ENCODE measurements at places on chromosomes 2 and 18.

GRCh38 chr18:45749918-45750689 lies 26.1 kb downstream of the SLC14A1 start:
- DNase-seq = no peak

DNA sequence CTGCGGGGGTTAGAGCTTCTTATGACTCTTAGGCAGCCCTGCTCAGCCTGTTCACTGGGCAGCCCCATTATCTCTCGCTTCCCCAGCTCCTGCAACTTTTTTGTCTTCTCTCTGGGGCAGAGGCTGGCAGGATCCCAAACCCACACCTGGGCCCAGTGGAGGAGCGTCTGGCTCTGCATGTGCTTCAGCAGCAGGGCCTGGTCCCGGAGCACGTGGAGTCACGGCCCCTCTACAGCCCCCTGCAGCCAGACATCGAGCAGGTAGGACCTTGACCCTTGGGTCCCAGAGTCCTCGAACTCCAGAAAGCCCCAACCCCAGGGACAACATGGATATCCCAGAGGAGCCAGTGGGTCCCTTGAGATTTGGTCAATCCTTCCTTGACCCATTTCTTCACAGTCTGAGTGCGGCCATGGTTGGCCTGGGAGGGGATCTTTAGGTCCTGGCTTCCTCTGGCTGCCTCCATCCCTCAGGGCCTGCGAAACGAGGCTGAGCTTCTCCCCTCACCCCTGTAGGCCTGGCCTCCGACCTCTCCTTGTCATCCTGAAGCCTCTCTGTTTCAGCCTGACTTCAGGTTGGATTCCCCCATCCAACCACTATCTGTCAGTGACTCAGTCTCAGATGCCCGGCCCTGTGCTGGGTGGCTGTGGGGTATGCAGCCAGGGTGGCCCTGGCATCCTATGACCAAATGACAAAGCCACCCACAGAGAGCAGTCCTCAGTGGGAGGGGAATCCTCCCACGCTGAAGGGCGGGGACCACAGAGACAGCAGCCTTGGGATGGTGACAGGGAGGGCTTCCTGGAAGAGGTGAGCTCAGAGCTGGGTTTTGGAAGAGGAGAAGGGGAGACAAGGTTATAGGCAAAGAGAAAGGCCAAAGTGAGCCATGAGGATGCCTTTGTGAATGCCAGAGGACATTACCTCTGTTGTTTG lies 214.2 kb downstream of the DYSF start:
- no peak for DNase-seq

GRCh38 chr2:238810321-238810720 lies 37.6 kb upstream of the TWIST2 start:
- no peak for DNase-seq

- no peak for DNase-seq
Observed at GRCh38 chr18:61333746-61334490, 688 bp downstream of the CDH20 start.

GRCh38 chr18:48295586-48296311 lies 113.4 kb downstream of the ZBTB7C start:
- no peak for DNase-seq

DNA sequence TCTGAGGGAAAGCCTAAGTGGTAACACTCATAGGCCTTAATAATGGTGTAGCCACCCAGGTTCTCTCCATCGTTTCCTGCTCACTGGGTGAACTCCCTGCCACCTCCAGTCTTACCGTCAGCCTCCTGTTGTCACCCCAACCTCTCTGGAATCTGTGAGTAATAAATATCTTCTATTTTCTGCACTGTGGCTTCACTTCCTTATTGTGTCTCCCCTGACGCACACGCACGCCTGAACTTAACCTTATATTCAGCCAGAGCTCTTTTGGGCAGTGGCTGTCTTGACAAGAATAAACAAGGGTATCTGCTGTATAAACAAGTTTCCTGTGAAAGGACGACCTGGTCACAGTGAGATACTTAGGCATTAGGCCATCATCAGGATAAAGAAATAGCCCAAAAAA lies 467.2 kb downstream of the SPAG16 start:
- DNase-seq = no peak

- peak; percentile 48 for DNase-seq
Observed at GRCh38 chr2:68031542-68032160, 31.2 kb downstream of the C1D start.

DNA sequence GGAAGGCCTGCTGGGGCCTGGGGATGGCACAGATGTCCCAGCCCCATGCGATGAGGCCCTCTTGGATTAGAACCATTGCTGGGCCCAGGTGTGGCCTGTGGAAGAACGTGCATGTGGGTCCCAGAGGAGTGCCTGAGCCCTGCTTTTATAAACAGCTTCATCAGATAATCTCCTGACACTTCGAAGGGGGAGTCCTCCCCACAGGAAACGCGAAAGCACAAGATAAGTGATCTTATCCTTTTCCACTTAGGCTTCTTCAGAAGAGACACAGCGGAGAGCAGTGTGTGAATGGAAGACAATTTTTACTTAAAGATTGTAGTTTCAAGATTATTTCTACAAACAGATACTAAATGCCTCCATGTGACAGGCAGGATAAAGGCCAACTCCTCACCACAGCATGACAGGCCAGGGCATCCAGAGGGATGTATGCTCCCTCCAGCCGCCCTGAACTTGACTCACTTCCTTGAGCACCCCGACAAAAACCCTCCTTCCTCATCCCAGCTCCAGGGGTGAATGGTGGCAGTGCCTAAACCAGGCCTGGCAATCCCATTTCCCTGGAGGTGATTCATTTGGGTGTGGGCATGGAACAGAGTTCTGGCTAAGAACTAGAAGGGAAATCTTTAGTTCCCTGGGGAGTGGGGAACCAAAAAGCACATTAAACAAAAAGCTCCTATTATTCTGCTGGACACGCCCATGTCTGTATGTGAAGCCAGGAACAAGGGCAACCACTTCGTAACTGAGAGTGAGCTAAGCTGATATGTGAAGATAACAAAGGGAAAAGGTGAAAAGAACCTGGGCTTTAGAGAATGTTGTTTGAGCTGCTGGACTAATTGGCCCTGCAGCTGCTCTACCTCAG lies 56.2 kb upstream of the TMEM163 start:
- DNase-seq = no peak

- DNase-seq = no peak
Observed at GRCh38 chr18:21949326-21950015, 208.9 kb downstream of the MIB1 start.

DNA sequence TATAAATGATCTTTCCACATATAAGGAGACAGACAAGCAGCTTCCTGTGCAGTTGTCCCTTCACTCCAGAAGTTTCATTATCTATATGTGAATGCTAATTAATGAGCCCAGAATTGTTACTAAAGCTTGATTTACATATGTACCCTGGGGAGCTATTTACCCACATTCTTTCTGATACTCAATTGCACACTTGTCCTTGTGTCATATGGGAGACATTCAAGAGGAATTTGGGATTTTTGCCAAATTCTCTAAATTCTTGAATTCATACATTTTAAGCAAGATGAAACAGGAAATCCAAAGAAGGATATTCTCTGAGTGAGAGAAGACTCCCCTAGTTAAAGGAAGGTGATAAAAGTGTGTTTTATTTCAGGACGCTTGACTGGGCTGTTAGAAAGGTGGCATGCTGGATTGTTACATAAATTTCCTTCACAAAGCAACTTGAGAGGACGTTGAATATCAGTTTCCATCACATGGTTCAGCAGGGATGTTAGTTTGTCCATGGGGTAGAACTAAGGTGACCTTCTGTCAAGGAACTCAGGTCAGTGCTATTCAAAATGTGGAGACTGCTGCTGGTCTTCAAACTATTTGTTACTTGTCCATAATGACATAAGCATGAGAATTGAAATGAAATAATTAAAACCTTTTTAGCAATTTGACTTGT lies 368.2 kb downstream of the IRS1 start:
- no peak for DNase-seq

DNA sequence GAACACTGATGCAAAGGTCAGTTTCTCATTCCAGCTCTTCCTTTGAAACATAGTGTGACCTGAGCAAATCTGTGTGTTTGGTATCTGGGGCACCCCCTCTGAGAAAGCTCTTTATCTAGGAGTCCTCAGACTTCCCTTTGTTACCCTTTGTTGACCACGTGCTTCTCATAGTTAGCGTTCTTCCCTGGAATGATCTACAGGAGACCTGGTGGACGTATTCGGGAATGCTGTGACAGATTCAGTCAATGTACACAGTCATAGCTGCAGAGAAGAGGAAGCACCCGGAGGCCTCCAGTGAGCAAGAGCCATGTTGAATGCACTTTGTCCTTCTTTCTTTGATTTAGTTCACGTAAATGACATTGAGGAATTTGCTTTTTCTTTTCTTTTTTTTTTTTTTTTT lies 10.7 kb upstream of the CHMP1B start:
- DNase-seq = no peak

DNA sequence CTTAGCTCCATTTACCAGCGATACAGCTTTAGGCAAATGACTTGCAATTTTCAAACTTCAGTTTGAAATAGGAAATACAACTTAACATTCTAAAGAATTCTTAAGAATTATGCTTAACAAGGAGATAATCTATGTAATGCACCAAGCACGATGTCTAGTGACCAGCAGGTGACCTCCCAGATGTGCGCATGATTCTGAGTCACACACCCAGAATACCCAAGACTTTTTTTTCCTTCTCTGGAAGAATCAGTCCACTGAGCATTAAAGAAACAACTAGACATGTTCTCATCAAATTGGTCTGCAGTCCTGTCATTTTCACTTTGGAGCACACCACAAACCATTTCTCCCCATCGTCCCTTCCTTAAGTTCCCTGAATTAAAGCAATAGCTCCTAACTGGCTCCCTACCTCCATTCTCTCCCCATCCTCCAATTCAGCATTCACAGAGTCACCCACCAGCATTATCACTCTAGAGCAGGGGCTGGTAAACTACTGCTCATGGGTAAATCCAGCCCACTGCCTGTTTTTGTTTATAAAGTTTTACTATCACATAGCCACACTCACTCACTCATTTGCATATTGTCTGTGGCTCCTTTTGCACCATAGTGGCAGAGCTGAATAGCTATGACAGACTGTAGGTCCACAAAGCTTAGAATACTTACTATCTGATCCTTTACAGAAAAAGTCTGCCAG lies 13.2 kb downstream of the EVA1A start:
- DNase-seq = no peak

DNA sequence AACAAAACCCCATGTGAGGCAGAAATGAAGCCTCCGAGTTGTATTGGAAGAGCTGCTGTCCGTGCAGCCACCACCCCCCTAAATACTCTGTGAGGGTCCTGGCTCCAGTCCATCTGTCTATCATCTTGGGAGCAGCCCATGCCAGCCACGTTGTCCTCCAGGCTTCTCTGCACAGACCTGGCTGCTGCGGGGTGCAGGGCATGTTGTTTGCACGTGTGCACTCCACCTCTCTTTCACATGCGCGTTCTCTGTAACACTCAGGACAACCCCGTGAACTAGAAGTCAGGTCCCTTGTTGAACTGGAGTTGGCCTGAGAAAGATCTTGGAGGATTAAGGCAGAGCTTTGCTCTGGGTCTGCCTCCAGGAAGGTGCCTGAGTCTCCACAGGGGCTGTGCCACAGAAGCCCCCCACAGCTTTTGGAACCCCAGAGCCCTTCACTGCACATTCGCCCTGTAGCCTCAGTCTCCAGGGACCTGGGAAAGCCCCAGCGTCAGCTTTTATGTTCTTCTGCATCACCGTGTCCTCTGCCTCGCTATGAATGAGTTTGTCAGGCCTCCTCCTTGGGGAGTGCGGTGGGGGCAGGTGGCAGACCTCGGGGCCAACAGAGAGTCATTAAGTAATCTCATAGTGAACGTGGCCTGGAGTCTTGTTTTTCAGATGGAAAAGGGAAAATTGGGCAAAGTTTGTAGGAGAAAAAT lies 16.6 kb downstream of the RTP5 start:
- no peak for DNase-seq

DNA sequence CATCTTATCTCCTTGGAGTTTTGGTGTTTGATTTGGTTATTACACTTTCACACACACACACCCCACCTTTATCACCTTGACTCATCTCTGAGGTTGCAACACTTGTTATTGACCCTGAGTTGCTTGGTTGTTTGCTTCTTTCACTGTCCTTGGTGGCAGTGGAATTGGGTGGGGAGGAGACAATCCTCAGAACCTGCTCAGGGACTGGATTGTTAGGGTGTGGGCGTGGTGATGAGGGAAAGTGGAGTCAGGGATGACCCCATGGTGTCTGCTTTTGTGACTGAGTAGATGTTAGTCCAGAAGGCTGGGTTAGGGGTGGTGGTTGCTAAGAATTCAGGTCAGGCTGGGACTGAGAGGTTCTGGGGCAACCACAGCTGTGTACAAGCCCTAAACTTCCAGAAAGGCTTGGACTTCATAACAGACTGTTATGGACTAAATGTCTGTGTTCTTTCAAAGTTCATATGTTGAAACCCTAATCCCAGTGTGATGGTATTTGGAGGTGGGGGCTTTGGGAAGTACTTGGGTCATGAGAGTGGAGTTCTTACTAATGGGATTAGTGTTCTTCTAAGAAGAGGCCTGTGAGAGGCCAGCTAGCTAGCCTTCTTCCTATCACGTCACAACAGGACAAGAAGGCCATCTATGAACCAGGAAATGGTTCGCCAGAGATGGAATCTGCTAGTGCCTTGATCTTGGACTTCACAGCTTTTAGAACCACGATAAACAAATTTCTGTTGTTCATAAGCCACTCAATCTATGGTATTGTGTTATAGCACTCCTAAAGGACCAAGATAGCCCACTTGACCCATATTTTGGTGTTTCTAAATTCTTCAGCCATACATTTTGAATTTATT lies 3.4 kb upstream of the DIS3L2 start:
- DNase-seq = no peak

- no peak for DNase-seq
Observed at GRCh38 chr2:56754627-56755026, 570.8 kb downstream of the CCDC85A start.

DNA sequence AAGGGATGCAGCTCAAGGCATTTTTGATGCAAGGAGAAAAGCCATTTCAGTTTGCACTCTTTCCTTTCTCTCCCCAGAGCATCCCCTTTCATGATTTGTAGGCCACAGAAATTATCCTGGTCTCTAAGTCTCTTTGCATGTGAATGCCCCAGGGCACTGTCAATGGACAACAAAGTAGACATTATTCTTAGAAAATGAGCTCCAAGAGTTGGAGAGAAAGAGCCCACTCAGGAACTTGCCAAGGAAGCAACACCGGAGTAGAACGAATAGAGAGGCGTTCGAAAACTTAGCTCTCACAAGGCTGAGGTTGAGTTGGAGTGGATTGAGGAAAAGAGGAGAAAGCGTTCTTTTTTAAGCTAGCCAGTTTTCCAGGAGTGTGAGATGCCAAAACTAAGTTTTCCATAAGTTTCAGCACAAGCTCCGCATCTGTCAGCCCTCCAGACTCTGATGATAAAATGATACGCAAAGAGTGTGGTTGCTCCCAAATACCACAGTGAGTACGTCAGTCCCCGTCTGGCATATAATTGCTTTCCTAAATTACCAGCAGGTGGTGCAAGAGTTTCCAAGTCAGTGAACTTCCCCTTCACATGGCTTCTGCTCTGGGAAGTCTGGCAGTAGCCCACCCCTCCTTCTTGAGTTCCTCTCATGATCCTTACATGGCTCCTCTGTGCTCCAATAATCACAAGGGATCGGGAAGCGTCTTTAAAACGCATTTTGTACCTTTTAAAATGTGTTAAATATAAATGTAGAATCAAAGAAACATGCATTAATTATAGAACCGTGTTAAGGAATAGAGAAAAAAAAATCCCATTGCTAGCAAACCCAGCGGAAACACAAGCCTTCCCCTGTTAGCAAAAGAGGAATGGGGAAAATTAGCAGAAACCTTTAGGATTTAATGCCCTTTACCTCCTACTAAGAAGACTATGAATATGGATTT lies 1060.6 kb upstream of the FANCL start:
- peak; percentile 73 for DNase-seq

Data from left renal pelvis (tissue), 4 donors.